ENCODE measurements at places on chromosomes 1 and 21. TPM values are rescaled to one million over a fixed set of nuclear protein-coding genes. Genes with fewer than 3 reads are reported as not detected.

DNA sequence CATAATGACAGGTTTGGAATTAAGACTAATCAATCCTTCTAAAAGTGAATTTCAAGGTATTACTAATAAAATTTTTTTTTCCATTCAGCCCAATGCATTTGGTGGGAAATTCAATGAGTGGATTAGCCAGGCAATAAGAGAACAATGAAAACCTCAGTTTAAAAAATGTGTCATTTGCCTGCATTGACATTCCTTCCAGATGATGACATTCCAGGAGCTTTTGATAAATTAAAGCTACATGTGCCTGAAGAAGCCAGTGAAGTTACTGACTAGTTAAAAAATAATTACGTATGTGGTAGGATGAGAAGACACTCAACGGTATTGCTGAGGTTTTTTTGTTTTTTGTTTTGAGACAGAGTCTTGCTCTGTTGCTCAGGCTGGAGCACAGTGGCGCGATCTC is 37.9 kb upstream of the RC3H1 start:
- no peak for DNase-seq

GRCh38 chr21:46459356-46460112 is 843 bp downstream of the DIP2A start:
- DNase-seq: no peak

- DNase-seq: no peak
Observed at GRCh38 chr1:40140211-40140973, 20.8 kb upstream of the RLF start.

GRCh38 chr1:167861664-167862381 is 52.1 kb downstream of the ADCY10 start:
- no peak for DNase-seq

MFN2 gene
- 105 TPM for total RNA-seq

SLAMF9 gene
- not detected for total RNA-seq

UTS2 gene
- total RNA-seq: not detected

DNA sequence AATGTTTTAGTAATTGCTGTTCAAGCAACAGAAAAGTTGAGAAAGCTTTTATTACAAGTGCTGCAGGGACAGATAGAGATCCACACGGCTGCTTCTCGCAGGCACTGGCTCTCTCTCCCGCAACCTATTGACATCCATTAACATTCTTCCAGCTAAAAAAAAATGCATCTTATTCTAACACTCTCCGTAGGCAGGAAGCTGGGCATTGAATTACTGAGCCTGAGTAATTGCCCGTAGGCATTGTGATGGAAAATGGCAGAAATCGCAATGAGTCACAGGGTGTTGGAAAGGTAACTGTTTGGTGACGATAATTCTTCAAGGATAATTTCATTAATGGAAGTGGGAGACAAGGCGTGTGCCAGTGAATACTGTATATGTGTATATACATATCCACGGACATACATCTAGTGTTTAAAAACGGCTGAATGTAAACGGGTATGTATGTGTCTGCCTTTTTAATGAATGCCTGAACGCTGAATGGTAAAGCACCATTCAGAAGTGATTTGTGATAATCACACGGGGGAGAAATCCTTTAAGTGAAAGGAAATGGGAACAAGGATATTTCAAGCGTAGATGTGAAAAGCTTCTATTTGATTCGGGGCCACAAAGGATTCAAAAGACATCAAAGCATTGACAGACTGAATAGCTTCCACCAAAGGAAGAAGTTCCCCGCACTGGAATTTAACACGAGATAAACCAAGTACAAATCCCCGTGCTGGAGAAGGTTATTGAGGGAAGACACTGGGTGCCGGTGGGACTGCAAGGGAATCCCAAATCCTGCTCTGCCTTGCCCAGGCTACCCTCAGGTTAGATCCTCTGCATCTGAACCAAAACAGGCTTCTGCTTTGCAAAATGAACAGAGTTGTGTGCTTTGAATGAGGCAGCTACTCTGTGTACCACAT is 567.2 kb downstream of the NPHP4 start:
- DNase-seq: no peak

DNA sequence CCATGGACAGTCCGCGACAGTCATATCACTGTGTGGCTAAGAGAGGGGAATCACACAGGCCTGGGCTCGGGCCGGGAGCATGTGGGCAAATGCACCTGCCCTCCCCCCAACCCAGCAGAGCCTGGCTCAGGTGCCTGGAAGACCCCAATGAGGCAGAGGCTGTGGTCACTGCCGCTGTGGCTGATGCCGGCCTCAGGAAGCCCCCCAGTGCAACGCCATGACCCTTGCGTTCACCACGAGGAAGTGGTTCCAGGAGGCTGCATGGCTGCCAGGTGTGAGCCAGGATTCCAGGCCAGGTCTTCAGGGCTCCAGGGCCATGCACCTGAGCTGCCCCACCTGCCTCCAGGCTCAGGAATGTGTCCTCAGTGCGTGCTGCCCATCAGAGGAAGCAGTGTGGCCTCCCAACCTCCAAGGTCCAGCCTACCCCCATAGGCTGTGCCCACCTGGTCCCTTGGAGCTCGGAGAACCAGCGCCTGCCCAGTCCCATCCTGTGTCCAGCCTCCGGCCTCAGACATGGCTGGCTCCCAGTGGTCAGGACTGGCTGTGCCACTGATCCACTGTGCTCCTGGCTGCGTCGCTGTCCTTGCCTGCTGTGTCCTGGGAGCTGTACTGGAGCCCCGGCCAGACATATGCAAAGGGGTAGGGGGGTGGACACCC is 8.0 kb downstream of the ARHGEF16 start:
- DNase-seq: no peak

FCRL6 gene
- not detected for total RNA-seq

GRCh38 chr1:94840808-94841207 is 20.7 kb downstream of the SLC44A3 start:
- DNase-seq: no peak

SERPINC1 gene
- total RNA-seq: 0.52 TPM

SLC9C2 gene
- not detected for total RNA-seq

- DNase-seq: no peak
Observed at GRCh38 chr1:193884848-193885558, 698.6 kb upstream of the B3GALT2 start.

- DNase-seq: no peak
Observed at GRCh38 chr1:226625832-226626576, 77.4 kb downstream of the STUM start.

DNA sequence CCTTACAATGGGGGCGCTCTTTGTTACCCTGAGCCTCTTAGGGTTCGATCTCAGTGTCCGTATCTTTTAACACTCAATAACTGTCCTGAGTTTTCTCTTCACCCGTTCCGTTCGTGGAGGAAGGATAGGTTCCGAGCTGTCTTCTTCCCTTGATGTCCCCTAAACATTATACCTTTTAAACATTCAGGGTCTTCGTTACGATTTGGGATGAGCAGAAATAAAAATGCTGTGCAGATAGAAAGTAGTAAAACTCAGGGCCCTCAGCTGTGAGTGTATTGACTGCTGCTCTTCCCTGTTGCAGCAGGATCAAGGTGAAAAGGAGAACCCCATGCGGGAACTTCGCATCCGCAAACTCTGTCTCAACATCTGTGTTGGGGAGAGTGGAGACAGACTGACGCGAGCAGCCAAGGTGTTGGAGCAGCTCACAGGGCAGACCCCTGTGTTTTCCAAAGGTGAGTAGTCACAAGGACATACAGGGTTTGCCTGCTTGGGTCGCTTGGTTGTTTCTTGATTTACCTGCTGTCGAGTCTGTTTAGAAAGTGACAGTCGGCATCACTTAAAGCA is 784 bp downstream of the RPL11 start:
- DNase-seq: no peak

- no peak for DNase-seq
Observed at GRCh38 chr1:21891621-21892479, 45.3 kb downstream of the HSPG2 start.

NUDT4B gene
- 0.96 TPM for total RNA-seq

GRCh38 chr1:215476541-215476940 is 90.6 kb upstream of the KCTD3 start:
- no peak for DNase-seq

RIPPLY3 gene
- not detected for total RNA-seq

SV2A gene
- total RNA-seq: 5.4 TPM

- DNase-seq: no peak
Observed at GRCh38 chr1:41436281-41437010, 48.0 kb downstream of the EDN2 start.

YBX1 gene
- total RNA-seq: 1,366 TPM

DNA sequence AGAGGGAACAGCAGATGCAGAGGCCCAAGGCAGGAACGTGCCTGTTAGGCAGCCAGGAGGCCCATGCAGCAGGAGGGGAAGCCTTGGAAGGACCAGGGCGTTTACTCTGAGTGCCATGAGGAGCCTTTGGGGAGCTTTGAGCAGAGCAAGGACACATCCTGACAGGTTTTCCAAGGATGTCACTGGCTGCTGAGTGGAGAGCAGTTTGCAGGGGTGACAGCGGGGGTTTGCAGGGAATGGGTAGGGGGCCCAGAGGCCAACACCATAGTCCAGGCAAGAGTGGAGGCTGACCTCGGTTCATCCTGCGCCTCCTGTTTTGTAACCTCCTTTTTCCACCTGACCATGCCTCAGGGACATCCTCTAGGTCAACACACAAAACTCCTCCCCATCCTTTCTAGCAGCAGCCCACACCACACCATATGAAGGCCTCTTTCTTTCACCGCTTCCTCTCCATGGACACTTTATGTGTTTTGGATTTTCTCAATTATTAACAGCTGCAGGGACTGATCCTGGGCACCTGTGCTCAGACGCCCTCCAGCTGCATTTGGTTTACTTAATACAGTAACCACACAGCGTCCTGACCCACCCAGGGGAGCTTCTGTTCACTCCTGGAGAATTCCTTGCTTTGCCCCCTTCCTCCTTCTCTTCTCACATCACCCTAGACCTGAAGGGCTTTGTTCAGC is 528.5 kb downstream of the MATN1 start:
- no peak for DNase-seq

DNA sequence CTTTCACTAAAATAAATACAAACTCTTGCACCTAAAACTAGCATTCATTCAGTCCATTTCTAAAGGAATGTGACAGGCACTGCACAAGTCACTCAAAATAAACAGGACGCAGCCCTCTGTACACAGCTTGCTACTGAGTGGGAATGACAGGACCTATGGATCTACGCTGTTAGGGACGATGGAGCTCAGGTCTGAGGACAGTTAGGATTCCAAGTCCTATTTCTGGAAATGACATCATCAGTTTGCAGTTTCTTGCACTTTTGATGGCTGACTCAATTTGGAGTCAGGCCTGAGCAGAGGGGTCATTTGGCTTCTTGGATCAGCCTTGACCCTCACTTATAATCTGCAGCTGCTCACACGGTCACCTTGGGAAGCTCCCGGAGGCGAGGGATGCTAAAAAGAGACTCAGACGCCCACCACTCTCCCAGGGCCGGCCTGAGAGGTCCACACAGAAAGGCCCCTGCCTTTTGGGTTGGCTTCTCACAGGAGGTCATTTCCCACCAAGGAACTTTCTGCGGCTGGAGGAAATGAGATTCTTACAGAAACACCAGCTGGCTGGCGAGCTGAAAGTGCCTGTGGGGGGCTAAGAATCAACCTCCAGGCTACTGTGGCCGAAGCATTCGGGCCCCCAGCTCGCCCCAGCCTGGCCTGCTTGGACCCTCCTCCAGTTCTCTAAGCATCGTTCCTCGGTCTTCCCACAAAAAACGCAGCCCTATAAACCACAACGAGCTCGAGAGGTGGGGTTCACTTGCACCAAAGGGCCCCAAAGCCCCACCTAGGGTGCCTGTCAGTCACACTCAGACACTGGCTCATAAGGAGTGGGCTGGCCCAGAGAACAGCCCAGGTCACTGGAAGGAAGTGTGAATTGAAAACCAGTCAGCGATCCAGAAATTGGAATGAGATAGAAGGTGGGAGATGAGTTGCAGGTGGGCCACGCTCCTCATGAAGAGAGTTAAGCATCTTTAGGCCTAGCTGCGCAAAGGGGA is 8.9 kb upstream of the PDE9A start:
- no peak for DNase-seq

AMY1C gene
- total RNA-seq: not detected

PLOD1 gene
- 16.1 TPM for total RNA-seq

S100A8 gene
- not detected for total RNA-seq

- DNase-seq: no peak
Observed at GRCh38 chr1:207857447-207857846, 53.5 kb downstream of the CD34 start.

TMIGD3 gene
- total RNA-seq: not detected

GRCh38 chr21:24369278-24369677 is 1238.0 kb downstream of the MRPL39 start:
- DNase-seq: no peak

DYRK3 gene
- 7.7 TPM for total RNA-seq

GRCh38 chr1:94768036-94768435 is 52.1 kb upstream of the SLC44A3 start:
- no peak for DNase-seq

ERO1B gene
- 4.2 TPM for total RNA-seq

ATP6V1G3 gene
- total RNA-seq: not detected

SYT2 gene
- not detected for total RNA-seq

ADORA3 gene
- not detected for total RNA-seq

DNA sequence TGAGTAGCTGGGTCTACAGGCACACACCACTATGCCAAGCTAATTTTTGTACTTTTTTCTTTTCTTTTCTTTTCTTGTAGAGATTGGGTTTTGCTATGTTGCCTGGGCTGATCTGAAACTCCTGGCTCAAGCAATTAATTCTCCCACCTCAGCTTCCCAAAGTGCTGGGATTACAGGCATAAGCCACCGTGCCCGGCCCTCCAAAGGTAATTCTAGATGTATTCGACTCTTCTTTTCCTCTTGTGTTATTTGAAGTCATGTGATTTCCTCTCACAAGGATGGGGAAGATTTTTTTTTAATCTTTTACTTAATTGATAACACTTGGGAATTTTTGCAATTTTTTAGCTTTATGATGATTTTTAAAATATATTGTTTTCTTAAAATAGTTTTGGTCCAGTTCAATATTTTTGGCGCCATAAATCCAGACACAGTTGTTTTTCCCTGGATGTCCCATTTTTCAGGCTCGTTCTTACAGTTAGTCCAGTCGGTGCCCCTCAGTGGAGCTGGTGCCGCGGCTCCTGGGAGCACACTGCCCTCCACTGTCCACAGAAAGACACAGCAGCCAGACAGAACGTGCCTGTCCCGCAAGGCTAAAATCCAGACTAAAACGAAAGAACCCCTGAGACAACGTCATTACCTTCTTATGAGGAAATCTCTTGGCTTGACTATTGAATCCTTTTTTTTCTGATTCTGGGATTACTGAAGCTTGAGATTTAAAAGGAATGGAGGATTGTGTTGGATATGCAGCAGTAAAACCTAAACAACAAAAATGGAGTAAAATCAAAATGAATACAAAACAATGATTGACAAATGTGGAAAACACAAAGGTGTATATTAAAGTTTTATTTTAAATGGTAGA is 22.4 kb downstream of the STPG1 start:
- DNase-seq: peak; percentile 64

Data from activated T-cell treated with anti-CD3 and anti-CD28 coated beads, Interleukin-2, amount 50 U/mL, for 4 hours (primary cell).